ENCODE measurements at places on chromosomes 16 and 17. TPM values are rescaled to one million over a fixed set of nuclear protein-coding genes. Genes with fewer than 3 reads are reported as not detected.

DNA sequence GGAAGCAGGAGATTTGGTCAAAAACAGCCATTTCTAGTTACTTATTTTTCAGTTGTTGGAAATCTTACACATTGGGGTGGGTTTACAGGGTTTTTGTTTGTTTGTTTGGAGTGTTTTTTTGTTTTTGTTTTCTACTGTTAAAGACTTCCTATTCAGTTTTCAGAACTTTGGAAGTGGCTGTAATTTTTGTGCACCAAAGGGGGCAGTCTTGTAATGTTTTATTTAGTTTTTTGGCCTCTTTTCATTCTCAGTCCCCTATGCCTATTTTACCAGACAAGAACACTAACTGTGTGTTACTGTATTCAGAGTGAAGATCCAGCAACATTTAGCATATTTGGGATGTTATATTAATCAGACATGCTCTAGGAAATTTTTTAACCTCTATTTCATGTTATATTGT, 20.6 kb downstream of the TPPP3 start:
- no peak for DNase-seq

DNA sequence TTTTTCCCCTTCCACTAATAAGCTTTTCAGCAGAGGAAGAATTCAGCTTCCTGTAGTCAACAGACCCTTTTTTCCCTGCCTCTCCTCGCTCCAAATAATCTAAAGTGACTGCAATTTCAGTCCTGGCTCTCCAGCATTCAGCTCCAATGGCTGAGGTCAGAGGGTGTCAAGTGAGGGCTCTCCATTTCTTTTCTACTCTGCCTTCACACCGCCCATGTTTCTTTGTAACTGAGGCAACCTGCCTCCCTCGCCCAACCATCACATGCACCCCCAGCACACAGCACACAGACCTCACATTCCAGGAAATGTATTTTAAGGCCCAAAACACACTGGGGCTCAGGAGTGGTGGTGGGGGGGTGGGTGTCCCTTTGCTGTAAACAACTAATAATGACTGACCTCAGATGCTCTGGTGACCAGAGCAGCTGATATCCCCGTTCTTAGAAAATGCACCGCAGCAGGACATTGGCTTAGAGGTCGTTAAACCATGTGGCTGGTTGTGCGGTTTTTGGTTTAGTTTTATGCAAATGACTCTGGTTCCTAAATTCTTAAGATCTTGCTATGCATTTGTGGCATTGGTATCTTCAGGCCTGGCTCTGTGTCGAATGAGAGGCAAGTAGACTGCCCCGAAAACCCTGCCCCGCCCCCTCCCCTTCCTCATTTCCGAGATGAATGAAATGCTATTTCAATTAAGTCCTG, 203.6 kb downstream of the ZFHX3 start:
- no peak for DNase-seq

GRCh38 chr16:921321-921905, 49.4 kb downstream of the LMF1 start:
- DNase-seq = no peak

KRTAP4-9 gene
- not detected for total RNA-seq

USH1G gene
- not detected for total RNA-seq

DNA sequence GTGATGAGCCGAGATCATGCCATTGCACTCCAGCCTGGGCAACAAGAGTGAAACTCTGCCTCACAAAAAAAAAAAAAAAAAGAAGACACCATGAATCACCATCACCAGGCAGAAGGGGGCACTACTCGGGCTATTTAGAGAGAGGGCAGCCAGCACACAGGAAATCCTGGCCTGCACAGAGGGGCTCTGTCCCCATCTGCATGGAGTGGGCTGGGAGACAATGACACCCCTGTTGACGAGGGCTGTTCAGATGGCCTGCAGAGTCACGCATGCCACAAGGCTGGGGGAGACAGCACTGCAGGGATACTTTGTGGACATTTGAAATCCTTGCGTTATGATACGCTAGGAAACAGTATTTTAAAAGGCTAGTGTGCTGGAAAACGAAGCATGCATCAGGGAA, 48.3 kb downstream of the CUEDC1 start:
- no peak for DNase-seq

DNA sequence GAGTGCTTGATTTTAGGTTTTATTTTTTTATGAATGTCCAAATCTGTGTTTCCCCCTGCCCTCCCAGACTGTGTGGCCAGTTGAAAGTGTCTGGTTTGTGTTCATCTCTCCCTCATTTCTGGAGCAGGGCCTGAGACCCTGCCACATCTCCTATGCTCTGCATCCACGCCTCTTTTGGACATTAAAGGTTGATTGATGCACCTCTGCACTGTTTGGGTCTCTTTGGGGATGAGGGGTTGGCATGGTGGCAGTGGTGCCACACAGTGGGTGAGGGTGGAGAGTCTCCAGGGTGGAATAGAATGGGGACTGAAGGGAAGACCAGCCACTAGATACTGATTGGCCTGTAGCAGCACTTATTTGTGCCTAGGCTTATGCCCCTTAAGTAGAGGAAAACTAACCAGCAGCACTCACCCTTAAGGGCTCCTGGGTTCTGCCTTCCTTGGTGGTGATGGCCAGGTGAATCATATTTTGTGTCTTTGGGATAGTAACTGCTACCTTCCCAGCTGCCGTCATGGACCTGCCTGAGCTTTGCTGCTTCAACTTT, 7.9 kb downstream of the DYNLL2 start:
- no peak for DNase-seq

SGCA gene
- total RNA-seq = 27.8 TPM

- no peak for DNase-seq
Measured at GRCh38 chr17:67276075-67276474, 31.1 kb upstream of the HELZ start.

SLC9A5 gene
- total RNA-seq = 2.4 TPM

GRCh38 chr16:48963901-48964615, 317.6 kb downstream of the CBLN1 start:
- DNase-seq = no peak

- DNase-seq = no peak
Measured at GRCh38 chr17:56510554-56511342, 82.8 kb upstream of the NOG start.

DHX38 gene
- total RNA-seq = 53.5 TPM

GRCh38 chr16:88407807-88408206, 25.0 kb downstream of the ZNF469 start:
- no peak for DNase-seq

DNA sequence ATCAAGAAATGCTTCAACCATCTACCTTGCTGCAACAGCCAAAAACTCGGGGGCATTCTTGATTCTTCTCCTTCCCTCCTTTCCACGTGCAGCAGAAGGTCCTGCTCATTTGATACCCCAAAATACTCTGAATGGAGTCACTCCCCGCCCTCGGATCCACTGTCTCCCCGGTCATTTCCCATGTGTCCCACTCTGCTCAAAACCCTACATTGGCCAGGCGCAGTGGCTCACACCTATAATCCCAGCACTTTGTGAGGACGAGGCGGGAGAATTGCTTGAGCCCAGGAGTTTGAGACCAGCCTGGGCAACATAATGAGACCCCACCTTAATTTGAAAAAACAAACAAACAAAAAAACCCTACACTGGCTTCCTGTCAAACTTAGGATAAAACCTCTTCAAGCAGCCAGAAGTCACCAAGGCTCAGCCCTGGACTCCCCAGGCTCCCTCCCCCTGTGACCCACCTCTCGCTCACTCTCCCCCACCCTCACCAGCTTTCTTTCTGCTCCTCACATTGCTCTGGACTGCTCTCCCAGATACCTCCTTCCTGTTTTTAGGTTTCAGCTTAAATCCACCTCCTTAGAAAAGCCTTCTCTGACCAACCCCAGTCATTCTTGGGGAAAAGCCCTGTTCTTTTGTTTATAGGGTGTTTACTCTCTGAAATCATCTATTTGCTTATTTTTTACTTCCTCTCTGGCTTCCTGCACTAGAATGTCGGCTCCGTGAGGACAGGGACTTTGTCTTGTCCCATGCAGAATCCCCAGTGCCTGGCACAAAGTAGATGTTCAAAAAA, 2.8 kb downstream of the SLC13A2 start:
- peak; percentile 28 for DNase-seq

- no peak for DNase-seq
Measured at GRCh38 chr17:40506786-40507185, 5.4 kb upstream of the TNS4 start.

- DNase-seq = no peak
Measured at GRCh38 chr16:77816293-77816692, 27.9 kb downstream of the VAT1L start.

GRCh38 chr17:40516581-40517285, 15.3 kb upstream of the TNS4 start:
- DNase-seq = peak; percentile 53

- DNase-seq = no peak
Measured at GRCh38 chr16:86609115-86609514, 30.8 kb downstream of the FOXL1 start.

DNA sequence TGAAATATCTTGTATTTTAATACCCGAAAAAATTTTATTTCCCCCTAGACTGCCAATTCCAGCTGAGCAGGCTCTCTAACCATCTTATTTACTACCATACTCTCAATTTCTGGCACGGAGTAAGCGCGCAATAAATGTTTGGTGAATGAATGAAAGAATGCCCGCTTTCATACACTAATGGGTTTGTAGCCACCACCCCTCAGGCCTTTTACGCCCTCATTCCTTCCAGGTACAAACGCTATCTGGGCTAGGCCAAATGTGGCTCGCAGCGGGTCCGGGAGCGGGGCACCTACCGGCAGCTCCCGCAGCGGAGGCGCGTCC, 536 bp upstream of the PLD2 start:
- no peak for DNase-seq

PYY gene
- total RNA-seq = not detected

GRCh38 chr16:4811242-4811641, 8.8 kb upstream of the ROGDI start:
- no peak for DNase-seq

PDE6G gene
- total RNA-seq = 1.0 TPM

GRCh38 chr17:55996826-55997225, 156.4 kb upstream of the ANKFN1 start:
- no peak for DNase-seq

GRCh38 chr17:40134184-40134583, 6.2 kb upstream of the CASC3 start:
- no peak for DNase-seq

DNA sequence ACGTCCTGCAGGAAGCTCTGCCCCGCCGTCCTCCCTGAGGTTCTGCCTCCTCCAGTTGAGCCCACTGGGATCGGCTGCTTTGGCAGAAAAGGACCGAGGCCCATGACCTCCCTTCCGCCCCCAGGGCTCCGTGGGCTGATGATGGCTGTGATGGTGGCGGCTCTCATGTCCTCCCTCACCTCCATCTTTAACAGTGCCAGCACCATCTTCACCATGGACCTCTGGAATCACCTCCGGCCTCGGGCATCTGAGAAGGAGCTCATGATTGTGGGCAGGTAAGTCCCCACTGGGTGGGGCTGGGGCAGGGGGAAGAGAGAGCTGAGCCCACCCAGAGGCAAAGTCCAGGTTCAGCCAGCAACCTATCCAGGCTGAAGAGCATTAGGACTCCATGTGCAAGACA, 61.1 kb downstream of the SLC5A11 start:
- DNase-seq = no peak

ABCA6 gene
- 36.3 TPM for total RNA-seq

- DNase-seq = no peak
Measured at GRCh38 chr17:2749058-2749783, at the start of gene CCDC92B. TSS of gene CCDC92B (minus strand) at chr17:2749652. CDS start at chr17:2735145, 14,507 bp downstream.

DNA sequence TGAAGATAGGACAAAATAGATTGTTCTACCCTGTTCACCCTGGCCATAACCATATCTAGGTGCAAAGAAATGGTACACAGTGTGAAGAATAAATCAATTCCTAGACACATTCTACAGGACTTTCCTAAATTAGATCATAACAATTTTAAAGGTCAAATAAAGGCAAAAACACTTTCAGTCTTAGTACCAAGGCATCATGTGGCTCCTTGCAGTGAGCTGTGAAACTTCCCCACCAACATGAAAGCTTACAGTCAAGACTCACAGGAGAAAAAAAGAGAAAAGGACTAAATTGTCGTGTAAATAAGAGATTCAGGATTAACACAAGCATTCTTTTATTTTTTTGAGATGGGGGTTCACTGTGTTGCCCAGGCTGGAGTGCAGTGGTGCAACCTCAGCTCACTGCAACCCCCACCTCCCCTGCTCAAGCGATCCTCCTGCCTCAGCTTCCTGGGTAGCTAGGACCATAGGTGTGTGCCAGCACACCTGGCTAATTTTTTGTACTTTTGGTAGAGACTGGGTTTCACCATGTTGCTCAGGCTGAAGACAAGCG, 14.2 kb downstream of the NSMCE1 start:
- no peak for DNase-seq

DDX52 gene
- 20.9 TPM for total RNA-seq

TBC1D3H gene
- total RNA-seq = not detected

GRCh38 chr17:19304209-19304608, 58.3 kb downstream of the B9D1 start:
- DNase-seq = peak; percentile 65

- DNase-seq = no peak
Measured at GRCh38 chr17:79850571-79851460, 11.6 kb upstream of the CBX4 start.

DNA sequence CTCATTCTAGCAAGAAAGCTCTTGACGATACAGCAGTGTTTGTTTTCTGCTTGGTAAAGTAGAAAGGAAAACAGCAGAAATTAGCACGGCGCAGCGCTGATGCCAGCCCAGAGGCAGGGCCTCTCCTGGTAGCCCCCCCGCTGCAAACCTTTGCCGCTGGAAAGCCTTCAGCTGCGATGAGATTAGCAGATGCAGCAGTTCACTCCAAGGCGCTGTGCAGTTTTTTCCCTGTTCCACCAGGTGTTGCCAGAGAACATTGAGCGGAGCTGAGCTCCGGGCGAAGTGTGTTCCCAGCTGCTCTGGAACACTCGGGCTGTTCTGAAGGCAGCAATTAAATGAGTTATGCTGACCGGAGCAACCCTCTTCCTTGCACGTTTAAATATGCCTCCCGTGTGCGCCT, 72.5 kb downstream of the RBFOX1 start:
- DNase-seq = peak; percentile 85

DNA sequence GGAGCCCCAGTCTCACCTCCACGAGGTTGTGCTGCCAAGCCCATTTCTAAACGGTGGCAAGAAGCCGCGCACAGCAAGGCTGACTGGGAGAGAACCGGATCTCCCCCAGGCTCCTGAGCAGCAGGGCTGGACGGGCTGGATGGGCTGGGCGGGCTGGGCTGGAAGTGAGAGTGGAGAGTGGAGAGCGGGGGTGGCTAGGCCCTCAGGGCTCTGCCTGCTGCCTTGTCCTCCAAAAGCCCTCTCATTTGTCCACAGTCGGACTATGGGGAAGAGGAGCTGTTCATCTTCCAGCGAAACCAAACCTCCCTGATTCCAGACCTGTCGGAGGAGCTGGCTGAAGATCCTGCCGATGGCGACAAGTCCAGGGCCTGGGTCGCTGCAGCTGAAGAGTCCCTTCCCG, 3.2 kb downstream of the DNAAF8 start:
- no peak for DNase-seq

GRCh38 chr17:31349454-31349853, 28.0 kb upstream of the EVI2A start:
- DNase-seq = no peak

STX4 gene
- 91.7 TPM for total RNA-seq

DNA sequence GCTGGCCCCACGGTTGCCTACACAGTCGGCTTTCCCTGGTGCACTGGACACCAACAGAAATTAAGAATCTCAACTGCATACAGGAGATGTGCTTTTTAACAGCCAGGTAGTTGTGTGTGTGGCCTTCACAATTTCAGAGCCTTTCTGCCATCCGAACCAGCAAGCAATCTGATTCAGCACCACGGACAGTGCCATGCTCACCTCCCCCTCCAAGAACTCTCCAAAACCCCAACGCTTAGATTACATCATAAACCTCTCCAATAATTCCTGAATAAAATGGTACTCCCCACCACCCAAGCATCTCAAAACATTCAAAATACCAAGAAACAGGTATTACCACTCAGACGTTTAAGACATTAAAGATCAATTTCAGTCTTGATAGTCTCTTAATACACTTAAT, 31.8 kb downstream of the USP7 start:
- no peak for DNase-seq

All from upper lobe of right lung (tissue), 1 donor.